Stimulated activated CD4-positive, alpha-beta T cell treated with anti-CD3 and anti-CD28 coated beads, Interleukin-1b, Interleukin-23, amount 100 ng/mL, for 1 hour (primary cell): ENCODE measurements at places on chromosomes 4 and X.
A peak's percentile ranks its signal among the peaks of the same experiment; 100 is the strongest.

DNA sequence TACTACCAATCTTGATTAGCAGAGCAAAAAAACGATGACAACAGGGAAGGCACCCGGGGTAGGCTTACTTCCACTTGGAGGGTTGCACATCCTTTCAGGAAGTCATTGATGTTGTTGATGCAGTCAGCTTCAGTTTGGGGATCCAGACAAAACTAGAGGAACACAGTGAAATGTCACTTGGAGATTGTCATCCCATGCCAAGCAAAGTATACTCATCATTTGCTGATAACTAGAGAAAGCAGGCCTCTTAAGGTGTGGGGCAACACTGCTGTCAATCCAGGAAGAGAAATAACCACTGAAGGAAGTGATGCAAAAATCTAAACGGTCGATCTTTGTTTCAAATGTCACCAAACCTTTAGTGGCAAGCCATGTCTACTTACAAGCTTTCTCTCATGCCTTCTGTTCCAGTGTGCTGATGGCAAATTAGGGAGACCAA is 1.4 kb downstream of the ARHGEF6 start:
- no peak for DNase-seq

- DNase-seq = no peak
Measured at GRCh38 chrX:124212622-124213021, 119.8 kb upstream of the TEX13D start.

- DNase-seq = no peak
Measured at GRCh38 chrX:6954836-6955235, 192.7 kb upstream of the STS start.

- DNase-seq = no peak
Measured at GRCh38 chr4:138407329-138407728, 165.2 kb upstream of the SLC7A11 start.

GRCh38 chr4:75457365-75457764 is 56.8 kb downstream of the RCHY1 start:
- DNase-seq = no peak

- no peak for DNase-seq
Measured at GRCh38 chr4:22607382-22607781, 85.4 kb upstream of the GBA3 start.

DNA sequence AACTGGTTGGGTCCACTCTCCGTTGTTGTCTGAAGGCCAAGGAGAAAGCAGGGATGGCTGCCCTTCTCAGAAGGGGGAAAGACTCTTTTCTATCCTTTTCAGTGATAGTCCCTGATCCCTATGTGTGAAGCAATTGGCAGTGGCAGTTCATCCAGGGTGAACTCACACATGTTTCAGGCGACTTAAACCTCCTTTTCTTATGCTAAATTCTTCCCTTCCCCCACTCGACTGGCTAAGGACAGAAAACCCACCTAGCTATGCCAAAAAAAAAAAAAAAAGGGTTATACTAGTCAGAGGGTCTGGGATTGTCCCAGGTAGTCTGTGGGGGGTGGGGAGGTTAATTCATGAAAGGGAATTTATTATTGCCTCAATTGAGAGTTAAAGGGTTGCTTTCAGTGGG is 12.2 kb upstream of the ZNF280C start:
- DNase-seq = no peak

DNA sequence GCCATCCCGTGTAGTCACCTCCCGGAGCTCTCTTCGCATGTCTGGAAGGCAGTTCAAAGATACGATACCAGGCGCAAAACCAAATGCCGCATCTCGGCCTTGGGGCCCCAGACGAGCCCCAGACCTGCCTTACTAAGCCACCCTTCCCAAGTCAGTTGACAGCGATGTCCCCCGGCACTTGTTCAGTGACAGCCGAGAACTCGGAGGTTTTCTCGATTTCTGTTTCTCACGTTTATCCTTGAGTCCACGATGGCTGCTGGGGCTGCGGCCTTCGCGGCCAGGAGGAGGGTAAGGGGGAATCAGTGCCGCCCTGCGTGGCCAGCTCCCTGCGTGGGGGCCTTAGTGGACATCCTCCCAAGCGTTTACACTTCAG is 7.3 kb downstream of the MAEA start:
- no peak for DNase-seq

DNA sequence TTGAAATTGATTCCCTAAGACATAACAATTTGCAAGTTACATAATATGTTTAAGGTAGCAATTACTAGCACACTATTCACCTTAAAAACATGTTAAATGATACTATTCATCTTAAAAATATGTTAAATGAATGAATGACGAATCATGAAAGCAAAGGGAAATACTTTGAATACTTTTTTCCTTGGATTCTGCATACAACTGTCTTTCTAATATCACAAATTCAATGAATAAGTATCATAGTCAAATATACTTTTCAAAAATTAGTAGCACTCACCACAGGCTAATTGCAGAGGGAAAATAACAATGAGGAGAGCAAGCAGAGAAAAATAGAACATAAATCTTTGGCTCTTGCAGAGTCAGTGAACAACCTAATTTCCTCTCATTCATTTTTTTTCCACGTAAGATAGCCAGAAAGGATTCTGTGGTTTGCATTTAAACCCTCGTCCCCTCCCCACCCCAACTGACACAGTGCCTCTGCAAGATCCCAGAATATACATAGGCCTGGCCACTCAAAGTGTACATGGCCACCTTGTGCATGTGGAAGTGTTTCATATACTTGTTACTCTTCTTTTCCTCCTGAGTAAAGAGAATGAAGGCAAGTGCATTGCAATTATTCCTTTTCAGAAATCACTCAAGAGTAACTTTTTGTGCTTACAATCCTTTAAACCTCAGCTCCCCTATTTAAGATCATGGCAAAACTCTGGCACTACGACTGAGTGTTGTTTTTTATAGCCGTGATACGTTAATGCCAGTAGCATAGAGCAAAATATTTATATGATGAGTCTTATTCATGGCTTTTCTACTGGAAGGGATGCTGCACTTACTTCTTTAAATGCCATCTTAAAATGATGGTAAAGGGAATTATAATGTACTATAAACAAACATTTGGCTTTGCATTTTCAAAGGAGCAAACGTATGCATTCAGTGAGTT is 236.4 kb downstream of the PDGFC start:
- no peak for DNase-seq

- no peak for DNase-seq
Measured at GRCh38 chr4:95985791-95986550, 146.1 kb downstream of the PDHA2 start.

DNA sequence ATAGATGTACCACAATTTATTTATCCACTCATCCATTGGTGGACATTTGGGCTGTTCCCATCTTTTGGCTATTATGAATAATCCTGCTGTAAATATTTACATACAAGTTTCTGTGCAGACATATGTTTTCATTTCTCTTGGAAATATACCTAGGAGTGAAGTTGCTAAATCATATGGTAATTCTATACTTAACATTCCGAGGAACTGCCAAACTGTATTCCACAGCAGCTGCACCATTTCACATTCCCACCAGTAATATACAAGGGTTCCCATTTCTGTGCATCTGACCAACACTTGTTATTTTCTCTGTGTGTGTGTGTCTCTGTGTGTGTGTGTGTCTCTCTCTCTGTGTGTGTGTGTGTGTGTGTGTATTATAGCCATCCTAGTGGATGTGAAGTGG is 15.4 kb upstream of the DOCK11 start:
- DNase-seq = no peak

- no peak for DNase-seq
Measured at GRCh38 chr4:7004331-7004730, 38.8 kb upstream of the TADA2B start.

GRCh38 chr4:5940470-5941203 is 47.8 kb upstream of the CRMP1 start:
- DNase-seq = no peak

DNA sequence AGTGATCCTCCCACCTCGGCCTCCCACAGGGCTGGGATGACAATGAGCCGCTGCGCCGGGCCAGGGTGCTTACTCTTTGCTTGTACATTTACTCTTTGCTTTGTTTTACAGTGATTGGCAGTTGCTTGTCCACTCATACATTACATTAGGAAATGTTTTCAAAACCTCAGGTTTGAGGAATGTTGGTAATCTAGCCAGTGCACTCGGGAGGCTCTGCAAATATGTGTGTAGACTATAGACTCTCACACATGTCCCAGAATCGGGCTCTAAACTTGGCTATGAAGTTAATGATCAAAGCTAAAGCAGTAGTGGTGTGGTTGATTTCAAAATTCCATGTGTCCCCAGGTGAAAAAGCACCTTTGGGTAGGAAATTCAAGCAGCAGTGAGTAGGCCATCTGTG is 20.5 kb downstream of the TRMT44 start:
- DNase-seq = no peak

DNA sequence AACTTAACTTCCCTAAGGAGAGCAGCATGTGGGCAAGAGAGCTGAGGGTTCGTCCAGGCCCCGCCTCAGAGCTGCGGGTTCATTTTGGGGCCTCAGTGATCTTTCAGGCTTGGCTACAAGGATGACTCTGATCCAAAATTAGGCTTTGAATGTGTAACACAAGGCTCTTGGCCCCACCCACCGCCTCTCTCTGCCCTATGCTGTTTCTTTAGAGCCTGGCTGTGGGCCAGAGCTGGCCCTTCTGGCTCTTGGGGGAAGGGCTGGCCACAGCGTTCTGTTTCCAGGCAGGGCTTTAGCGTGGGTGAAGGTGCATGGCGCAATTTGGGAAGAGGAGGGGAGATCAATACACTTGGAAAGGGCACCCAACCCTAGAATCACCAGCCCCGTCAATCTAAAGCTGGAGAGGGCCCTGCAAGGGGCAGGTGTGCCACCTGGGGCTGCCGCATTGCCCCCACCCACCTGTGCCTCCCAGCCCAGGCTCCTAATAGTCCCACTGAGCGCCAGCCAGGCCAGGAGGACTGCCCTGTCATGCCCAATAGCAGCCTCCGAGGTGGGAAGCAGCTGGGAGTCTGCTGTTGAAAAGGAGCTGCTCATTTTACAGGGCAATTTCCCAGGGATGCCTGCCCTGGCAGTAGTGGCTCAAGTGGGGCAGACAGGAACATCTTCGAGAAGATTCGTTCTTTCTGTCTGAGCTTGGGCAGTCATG is 84.5 kb upstream of the MAML3 start:
- no peak for DNase-seq

DNA sequence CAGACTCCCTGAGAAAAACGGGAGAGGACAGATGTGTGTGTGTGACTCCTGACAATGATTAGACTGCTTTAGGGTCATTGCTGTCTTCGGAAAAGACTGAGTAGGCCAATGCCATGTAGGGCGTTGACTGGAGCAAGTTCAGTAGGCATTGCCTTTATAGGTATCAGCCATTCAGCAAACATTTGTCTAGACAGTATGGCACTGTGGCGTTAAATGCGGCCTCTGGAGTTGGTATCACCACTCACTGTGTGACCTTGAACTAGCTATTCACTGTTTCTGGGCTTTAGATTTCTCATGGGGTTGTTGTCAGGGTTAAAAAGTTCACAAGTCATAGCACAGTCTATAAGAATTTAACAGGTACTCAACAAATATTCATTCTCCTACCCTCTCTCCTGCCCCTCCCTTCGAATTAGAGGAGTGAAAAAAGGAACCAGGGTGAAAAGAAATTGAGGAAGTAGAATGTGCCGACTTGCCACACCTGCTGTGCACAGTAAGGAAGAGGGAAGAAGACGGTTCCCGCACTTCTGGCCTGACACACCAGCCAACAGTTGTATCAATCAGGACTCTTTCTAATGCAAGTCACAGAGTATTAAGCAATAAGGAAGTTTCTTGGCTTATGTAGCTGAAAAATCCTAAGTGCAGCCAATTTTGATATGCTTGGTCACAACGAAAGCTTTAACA is 83.2 kb upstream of the PLAC8 start:
- DNase-seq = no peak

DNA sequence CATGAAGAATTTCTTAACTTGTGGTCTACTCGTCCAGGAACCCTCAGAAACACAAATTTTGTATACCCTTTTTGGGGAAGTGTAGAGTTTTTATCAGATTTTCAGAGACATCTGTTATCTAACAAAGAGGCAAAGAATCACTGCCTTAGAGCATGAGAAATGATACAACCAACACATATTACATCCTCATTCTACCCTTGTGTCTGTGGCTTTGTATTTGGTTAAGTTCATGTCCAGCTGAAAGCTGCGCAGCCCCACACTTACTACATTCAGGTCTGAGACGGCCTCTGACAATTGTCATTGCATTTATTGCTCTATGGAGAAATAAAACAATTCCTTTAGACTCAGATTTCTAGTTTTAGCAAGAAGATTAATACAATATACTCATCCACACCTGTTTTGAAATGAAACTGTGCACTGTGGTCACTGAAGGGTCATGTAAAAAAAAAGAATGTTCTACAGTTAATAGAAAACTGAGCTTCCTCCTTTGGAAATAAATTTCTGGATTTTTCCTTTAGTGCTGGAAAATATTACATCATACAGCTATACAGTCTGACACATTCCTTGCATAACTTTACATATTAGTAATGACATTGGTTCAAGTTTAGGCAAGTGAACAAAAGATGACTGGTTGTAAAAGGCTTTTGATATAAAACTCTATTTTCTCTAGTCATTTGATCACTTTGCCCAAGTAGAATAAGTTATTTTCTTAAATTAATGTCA is 39.8 kb downstream of the GLRB start:
- DNase-seq = no peak

DNA sequence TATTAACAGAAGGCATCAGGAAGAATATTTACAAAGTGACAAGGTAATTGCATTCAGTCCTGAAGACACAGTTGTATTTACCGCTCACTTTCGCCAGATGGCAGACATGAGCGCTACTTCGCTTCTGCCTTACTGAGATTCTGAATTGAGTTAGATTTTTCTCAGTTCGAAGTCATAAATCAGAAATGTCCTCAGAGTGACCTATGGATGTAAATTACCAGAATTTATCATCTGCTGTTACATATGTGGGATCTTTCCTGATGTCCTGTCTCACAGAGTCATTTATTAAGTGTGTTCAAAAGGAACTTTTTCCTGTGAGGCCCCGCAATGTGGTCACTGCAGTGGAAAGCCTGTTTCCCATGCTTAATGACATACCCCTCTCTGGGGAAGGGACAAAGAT is 97.3 kb upstream of the DCLK2 start:
- DNase-seq = peak; percentile 28

GRCh38 chr4:101643186-101643837 is 147.2 kb upstream of the BANK1 start:
- no peak for DNase-seq

DNA sequence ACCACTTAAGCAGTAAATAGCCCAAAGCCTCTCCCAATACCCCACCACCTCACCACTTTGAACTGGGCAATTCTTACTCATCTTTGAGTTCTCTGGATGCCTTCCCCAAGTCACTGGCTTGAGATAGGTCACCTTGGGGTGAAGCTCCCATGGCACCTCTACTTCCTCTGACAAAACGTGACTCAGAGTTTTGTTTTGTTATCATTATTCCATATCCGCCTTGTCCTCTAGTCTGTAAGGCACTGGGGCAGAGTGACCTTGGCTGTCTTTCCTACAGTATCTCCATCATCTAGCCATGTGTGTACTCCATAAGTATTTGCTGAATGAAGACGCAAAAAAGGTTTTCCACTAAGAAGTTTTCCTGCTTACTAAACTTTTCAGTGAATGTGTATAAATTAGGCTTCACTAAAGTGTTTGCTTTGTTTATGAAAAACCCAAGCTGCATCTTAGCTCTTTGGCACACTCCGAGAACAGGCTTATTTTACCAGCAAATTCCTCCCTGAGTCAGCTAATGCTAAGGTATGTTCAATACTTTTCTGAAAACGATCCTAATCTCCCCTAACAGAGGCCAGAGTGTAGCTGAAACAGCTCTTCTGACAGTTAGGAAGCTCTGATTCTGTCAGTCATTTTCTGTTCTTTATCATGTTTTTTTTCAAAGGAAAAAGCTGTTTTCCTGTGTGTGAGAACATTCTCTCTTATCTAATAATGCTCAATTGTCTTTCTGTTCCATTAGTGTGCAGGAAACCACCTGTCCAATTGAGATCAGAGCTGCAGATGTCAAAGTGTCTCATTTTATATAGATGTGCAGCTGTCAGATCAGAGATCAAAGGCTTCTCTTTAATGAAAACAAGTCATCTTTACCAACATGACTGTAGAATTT is 30.2 kb upstream of the TSPAN5 start:
- no peak for DNase-seq
